ENCODE measurements at places on chromosomes 7 and 10.

DNA sequence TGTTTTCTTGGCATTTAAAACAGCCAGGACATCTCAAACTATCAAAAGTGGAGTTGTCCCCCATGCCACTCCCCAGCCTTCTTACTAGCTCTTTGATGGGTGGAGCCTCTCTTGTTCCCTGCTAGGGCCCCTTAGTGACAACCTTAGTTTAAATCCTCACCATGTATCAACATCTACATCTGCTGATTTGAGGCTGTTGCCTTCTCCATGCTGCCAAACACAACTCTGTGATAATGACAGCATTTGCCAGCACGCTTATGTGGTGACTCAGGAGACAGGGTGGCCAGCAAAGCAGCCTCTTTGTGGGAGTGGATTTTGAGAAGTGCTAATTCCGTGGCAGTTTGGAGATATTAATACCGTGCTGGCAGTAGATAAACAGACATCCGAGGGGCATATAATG, 145.4 kb downstream of the LRRC4 start:
- no peak for DNase-seq

DNA sequence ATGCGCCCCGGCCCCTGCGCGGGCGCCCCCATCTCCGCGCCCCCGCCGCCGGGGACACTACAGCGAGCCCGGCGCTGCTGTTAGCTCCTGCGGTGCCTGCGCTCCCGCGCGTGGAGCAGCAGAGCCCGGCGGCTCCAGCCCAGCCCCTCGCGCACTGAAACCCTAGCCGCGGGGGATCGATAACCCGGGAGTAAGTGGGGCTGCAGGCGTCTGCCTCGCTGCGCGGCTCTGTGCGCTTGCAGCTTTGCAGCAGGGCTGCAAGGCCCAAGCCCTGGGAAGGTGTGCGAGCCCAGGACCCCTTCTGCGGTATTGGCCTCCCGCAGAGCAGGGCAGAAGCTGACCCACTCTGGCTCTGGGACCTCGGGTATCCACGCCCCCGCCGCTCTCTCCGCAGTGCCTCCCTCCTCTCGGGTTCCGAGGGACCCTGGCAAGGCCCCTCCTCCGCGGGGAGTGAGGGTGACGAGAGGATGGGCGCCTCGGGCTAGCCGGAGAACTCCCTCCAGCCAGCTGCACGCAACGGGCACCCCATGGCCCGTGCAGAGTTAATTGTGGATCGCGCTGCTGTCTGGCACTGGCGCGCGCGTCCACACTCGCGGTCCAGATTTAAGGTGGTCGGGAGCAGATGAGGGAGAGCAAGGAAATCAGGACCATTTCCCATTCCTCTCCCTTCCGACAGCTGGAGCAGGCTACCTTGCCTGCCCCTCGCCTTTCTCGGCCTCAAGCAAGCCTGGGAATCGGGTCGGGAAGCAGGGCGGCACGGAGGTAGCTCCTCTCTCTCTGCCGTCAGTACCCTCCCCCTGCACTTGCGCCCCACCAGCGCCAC, 2.1 kb downstream of the SHH start:
- DNase-seq = no peak

DNA sequence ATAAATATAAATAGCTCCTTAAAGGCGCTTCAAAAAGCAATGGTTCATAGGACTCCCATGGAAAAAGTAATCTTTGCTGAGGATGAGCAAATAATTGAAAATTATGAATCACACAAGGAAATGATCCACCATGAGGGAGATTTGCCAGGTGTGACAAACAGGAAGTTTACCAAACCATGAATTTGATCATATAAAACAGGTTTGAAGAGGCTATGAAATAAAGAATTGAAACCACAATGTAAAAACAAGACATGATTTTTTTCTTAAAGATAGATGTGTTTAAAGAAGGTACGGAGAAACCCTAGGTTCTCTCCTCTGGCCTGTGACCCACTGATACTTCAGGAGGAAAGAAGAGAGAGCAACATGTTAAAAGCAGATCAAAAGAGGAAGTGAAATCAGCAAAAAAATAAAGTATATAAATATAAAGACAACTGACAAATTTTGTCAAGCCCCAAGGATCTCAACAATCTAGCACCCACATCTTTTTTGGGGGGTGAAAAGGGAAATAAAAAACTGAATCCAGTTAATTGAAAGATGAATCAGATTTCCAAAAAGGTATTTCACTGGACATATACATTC, 111.3 kb upstream of the ASAH2 start:
- no peak for DNase-seq

GRCh38 chr10:126170776-126171175, 217.5 kb downstream of the ADAM12 start:
- DNase-seq = no peak

- no peak for DNase-seq
Measured at GRCh38 chr7:151819866-151820265, 57.0 kb downstream of the PRKAG2 start.

DNA sequence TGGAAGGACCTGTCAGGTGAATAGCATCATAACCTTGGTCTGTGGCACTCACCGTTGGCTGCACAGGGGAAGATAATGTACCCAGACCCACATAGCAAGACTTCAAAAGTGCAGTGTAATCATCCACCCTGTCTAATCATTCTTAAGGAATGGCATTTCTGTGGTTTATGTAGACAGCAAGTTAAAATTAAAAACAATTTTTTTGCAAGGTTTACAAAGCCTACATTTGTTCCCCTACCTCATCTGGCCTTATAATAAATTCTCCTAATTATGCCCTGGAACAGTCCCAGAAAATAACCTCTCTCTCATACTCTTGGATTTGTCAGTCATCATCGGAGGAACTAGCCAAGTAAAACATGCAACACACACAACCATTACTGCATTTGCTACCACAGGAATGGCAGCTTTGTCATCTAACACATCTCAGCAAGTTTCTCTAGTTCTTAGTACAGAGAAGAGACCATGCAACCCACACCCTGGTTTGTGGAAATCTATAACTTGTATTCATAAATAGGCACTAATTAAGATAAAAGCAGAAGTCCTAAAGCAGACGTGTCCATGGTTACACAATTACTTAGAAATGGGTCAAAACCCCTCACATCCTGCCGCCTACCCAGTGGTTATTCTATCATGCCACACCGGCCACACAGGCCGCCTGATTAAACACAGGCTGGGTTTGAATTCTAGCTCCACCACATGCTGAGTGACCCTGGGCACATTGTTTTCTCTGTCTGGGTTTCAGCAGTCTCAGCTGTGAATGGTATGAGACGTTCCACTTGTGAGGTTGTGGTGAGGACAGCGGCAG, 19.1 kb downstream of the ABLIM1 start:
- no peak for DNase-seq

DNA sequence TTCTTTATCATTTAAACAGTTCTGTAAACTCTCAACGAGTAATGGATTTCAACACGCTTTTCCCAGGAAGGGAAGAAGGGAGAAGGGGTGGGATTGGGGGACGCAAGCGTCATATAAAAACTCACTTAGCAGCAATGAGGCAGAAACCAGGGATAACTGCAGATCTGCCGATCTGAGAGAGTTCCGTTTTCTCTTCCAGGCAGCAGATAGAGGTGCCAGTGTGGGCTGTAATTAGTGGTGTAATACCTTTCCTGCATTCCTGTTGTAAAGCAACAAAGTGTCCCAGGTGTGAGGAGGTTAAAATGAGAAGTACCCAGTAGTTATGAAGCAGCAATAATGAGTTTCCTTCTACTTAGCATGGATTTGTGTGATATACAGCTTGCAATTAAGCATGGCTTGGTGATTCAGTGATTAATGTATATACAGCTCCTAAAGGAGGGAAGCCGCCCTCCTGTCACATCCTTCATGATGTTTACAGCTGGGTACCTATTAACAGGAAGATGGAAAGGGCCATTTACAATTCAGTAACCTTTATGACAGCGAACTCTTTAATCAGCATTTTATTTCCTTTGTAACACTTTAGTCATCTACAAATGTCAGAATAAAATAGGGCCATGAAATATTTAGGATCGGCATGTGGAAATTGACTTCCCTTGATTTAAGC, 271.9 kb downstream of the LRMDA start:
- DNase-seq = no peak

- no peak for DNase-seq
Measured at GRCh38 chr7:120404042-120404441, 131.1 kb downstream of the KCND2 start.

DNA sequence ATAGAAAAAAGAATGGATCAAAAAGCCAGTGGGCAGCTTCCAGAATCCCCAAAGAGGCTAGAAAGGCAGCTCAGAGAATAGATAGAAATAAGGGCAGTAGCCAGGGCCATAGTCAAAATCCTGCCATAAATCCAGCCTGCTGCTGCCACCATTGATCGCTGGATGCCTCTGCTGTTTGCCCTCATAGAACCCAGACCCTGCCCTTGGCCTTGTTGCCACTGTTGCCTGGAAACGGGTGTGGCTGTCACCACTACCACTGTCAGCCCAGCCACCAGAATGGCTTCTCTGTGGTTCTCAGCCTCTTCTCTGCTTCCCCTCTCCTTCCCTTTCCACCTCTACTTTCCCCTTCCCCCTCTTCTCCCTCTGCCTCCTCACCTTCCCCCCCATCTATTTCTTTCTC, 57.8 kb downstream of the HHEX start:
- DNase-seq = no peak

GRCh38 chr7:50781381-50782293, 1.1 kb downstream of the GRB10 start:
- DNase-seq = no peak

GRCh38 chr7:50418526-50419290, 31.4 kb downstream of the FIGNL1 start:
- no peak for DNase-seq

DNA sequence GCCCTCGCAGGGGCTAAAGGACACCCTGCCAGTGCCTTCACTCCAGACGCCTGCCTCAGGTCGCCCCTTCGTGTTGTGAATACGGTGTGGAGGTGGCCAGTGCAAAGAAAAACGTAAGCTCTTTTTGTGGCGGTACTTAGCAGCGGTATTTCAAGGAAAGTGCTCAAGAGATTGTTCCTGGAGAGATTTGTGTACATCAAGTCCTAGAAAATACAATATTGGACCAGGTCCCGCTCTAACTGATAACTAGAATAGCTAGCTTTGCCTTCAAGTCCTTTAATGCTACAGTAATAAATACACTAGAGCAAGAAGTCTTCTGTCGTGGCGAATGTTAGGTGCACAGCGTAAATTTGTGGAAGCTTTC, 689 bp downstream of the PLCE1 start:
- no peak for DNase-seq

DNA sequence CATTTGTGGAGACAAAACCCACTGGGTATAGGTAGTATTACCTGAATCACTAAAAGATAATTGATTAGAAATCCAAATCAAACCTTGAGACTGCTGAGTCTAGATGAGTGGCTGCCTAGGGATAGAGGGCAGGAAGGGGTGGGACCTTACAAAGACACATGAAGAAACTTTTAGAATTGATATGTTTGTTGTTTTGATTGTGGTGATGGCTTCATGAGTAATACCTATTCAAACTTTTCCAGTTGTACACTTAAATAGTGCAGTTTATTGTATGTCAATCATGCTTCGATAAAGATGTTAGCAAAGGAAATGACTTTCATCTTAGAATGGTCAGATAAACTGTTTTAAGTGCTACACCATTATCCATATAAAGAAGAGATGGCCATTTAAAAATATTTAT, 188.7 kb upstream of the KAT6B start:
- DNase-seq = no peak

DNA sequence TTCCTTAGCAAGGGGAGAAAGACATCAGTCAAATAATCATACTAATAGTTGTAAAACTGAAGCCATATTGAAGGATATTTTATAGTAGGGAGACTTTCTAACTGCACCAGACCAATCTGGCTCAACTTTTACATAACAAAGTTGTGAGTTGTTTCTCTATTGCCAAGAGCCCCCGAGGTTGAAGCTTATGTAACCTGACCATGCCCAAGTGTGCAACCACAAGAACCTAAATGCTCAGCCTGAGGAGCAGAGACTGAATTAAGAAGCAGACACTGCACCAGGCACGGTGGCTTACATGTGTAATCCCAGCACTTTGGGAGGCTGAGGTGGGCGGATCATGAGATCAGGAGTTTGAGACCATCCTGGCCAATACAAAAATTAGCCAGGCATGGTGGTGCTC, 77.3 kb upstream of the ARMC3 start:
- no peak for DNase-seq

DNA sequence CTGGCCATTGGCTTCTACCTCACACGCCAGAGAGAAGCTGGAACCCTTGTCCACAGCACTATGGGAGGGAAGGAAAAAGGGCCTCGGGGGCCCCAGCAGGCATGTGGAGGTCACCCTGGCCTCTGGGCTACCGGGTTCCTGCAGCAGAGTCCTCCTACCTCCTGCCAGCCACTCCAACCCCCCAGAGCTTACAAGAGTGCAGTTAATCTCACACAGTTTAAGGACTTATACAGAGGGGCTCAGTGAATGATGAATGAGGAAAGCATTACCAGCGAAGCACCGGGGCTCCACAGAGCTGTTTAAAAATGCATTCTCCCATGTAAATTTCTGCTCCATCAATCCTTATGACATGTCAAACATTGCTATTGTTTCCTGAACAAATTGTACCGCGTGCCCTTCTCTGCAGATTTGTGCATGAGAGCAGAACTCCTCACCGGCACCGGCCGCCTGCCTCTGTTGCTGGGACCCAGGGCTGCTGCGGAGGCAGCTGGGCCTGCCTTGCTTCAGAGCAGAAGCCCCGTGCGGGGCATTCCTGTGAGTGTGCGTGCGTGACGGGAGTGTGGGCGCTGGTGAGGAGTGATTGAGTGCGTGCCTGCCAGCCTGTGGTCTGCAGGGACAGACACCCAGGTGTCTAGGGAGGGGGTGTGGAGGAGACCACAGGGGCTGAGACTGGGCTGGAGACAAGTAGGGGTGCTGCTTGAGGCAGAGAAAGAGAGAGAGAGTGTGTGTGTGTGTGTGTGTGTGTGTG, 52.8 kb downstream of the C10orf105 start:
- no peak for DNase-seq

GRCh38 chr10:865924-866576, 65.5 kb downstream of the LARP4B start:
- no peak for DNase-seq

DNA sequence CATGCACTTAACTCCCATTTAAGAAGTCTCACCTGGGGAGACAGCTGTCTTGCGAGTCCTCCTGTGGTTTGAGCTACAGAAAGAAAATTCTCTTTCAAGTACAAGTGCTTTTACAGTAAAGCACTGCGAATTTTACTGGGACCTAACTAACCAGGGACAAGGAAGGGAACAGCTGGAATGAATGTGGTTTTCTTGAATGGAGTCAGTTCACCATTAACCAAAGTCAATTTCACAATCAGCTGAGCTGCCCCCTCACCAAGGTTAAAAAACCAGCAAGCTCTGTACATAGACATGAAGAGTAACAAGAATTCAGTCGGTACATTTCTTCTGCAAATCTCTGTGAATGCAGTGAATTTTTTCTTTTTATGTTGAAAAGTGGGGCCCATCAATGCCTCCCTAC, 56.3 kb downstream of the GFRA1 start:
- no peak for DNase-seq

- no peak for DNase-seq
Measured at GRCh38 chr10:69359148-69359547, 57.6 kb downstream of the TACR2 start.

GRCh38 chr10:101464082-101464481, 110.1 kb downstream of the BTRC start:
- DNase-seq = no peak

- no peak for DNase-seq
Measured at GRCh38 chr10:99758211-99758891, 24.1 kb upstream of the ABCC2 start.
